ENCODE measurements at places on chromosomes 7 and 10.

GRCh38 chr10:80598084-80598798 lies 60.5 kb downstream of the SH2D4B start:
- no peak for DNase-seq

GRCh38 chr10:79434821-79435251 lies 10.6 kb downstream of the ZCCHC24 start:
- DNase-seq: no peak

DNA sequence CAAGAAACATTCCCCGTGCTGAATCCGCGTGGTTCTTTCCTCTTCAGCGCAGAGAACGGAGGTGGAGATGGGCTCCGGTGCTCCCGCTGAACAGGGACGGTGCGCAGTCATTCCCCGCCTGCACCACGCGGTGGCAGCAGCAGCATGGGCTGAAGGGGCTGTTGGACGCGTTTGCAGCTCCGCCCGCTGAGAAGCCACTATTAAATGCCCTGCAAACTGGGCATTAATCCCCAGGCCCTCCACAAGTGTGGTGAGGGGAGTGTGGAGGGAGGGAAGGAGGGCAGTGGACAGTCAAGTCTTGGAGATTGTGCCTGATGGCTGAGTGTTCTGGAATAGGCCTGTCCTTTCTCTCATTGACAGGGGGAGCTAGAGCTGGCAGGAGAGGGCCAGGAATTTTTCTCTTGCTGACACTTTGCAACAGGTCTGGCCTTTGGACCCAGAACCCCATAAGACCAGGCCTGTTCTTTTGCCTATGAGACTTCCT lies 240.2 kb upstream of the INHBA start:
- no peak for DNase-seq

- DNase-seq: no peak
Measured at GRCh38 chr7:70034999-70035398, 436.7 kb downstream of the AUTS2 start.

DNA sequence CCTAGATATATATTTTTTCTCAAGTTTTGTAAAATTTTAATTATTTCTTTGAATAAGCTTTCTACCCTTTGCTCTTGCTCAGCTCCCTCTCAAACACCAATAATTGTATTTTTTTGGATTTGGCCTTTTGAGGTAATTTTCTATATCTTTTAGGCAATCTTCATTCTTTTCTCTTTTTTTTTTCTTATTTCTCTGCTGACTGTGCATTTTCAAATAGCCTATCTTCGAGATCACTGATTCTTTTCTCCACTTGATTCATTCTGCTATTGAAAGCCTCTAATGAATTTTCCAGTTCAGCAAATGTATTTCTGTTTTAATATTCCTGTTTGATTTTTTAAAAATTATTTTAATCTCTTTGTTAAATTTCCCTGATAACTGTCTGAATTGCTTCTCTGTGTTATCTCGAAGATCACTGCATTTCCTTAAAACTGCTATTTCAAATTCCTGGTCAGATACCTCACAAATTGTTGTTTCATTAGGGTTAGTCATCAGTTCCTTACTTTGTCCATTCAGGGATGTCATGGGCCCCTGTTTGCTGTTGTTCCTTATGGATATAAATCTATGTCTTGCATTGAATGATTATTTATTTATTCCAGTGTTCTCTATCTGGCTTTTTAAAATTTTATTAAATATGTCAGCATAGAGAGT lies 100.1 kb upstream of the UNC5B start:
- no peak for DNase-seq

DNA sequence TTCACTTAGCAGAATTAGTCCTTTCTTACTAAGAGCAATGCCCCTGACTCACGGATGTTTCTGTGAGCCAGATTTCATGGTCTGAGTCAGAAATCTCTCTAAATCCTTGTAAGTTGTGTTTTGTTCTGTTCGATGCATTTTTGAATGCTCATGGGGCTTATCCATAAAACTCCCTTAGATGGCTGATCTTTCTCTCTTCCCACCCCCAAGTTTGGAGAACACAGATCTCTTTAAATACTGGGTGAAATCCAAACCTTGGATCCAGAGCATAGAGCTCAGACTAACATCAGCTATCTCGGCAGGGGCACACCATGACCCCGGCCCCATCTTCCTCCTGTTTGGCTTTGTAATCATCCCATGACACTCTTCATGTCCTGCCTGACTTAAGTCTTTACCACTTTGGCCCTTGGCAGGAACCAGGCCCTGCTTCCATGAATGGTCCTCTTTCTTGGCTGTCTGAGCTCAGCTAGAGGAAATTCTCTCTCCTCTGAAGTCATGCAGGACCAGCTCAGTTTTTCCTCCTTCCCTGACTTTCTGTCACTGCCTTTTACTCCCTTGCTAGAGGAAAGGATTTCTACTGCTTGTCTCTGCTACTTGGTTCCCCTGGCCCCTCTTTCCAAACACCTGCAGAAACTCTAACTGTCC lies 120.4 kb upstream of the RAB11FIP2 start:
- no peak for DNase-seq

DNA sequence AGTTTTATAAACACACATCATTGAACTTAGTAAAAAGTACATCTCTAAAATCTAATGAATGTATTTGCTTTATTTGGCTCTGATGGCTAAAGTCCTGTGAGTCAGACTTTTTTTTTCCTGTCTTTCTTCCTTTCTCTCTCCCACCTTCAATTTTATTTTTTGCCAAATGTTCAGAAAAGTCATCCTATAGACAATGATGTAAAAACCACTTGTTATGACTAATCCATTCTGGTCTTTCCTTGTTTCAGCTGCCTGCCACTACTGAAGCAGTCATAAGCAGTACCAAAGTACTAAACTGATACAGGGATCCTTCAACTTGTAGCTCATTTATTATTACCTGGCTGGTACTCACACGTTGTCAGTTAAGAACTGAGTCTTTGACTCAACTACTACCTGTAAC lies 23.9 kb downstream of the HECTD2 start:
- DNase-seq: no peak

- DNase-seq: no peak
Measured at GRCh38 chr7:108012499-108013430, 9.8 kb upstream of the LAMB1 start.

DNA sequence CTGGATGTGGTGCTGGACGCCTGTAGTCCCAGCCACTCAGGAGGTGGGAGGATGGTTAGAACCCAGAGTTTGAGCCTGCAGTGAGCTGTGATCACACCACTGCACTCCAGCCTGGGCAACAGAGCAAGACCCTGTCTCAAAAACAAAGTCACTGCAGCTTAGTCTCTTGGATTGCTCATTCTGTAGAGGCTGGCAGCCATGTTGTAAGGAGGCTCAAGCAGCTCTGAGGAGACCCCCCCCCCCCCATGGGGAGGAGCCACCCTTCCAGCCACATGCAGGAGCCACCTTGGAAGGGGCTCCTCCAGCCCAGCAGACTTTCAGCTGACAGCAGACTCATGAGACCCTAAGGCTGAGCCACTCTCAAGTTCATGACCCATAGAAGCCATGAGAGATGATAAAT lies 68.4 kb downstream of the FOXL3 start:
- DNase-seq: no peak

DNA sequence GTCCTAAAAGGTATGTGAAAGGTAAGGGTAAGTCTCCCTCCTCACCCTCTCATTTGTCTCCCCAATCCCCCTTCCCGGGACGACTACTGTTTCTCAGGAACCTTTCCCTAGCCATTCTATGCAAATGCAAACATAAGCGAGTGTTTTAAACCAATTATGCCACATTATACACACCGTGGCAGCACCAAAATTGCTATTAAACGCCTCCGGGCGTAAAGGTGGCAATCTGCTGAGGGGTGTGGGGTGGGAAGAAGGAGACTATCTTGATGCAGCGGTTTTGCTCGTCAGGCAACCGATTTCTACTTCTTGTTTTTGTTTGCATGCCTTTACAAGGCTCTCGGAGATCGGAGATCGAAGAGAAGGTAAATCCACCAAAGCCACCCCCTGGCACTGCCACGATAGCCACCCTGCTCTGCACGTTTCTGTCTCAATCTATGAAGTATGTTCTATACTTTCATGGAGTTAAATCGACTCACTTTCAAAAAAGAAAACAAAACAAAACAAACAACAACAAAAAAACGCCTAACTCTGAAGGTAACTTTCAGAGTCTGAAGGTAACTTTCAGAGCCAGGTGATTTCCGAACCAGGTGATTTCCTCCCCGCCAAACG lies 46.0 kb upstream of the CDK1 start:
- DNase-seq: no peak

- no peak for DNase-seq
Measured at GRCh38 chr7:45881280-45881758, 7.0 kb upstream of the IGFBP1 start.

DNA sequence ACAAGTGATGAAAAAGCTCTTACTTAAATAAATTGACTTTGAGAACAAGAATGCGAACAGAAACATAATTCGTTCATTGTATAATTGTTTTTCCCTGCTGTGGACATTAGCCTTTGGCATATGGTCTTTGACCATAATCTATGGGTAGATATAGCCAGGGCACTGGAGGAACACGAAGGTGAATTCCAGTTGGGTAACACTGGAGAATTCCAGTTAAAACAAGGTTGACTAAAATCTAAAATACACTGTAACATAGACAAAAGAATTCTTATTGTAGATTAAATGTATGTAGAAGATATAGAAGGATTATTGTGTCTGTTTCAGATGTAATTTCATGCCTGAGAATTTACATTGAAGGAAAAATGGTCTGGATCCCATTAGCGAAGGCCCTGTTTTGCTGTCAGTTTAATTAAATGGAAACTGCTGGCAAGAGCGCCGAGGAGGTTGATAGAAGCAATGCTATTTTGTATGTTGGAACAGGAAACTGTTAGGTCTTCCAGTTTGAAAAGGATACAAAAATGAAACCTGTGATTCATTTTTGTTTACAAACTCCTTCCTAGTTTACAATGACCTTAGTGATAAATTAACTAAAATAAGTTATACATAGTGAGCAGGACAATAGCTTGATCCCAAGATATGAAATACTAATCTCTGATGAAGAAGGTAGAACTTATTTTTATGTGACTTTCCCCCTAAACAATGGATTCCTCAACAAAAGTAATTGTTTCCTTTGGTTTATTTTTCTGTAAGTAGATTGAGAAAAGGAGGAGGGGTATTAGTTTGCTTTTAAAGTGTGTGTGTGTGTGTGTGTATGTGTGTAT lies 68.9 kb downstream of the ARID5B start:
- no peak for DNase-seq

DNA sequence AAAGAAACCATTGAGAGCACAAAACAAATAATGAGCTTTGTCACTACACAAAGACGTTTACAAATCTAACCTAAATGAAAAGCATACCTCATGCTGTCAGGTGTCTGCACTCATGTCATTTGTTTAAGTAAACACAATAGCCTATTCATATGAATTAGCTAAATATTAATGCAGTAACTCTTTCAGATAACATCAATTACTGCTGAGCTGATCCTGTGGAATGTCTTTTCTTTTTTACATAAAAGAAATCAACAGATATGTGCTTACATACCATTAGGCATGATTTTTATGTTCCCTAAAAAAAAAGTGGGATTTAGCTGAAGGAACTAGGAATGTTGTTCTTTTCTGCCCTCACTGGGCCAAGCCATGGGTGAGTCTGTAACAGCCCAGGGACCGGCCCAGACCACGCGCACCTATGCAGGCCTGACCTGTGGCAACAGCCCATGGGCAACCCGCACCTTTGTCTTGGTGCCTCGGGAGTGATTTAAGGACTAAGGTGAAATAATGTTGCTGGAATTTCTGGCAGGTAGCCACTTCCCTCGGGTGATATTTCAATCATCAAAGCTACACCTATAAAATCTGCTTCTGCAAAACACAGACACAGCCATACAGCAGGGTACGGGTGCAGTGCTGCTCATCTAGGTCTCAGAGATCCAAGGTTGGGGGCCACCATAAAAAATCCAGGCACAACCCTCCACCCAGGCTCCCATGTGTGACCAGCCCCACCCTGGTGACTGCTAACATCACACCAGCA lies 44.6 kb downstream of the FGFR2 start:
- DNase-seq: no peak

- no peak for DNase-seq
Measured at GRCh38 chr7:69176841-69177240, 421.4 kb upstream of the AUTS2 start.

- no peak for DNase-seq
Measured at GRCh38 chr10:23280419-23281043, 64.1 kb downstream of the C10orf67 start.

GRCh38 chr7:30142710-30143109 lies 7.9 kb downstream of the MTURN start:
- no peak for DNase-seq

DNA sequence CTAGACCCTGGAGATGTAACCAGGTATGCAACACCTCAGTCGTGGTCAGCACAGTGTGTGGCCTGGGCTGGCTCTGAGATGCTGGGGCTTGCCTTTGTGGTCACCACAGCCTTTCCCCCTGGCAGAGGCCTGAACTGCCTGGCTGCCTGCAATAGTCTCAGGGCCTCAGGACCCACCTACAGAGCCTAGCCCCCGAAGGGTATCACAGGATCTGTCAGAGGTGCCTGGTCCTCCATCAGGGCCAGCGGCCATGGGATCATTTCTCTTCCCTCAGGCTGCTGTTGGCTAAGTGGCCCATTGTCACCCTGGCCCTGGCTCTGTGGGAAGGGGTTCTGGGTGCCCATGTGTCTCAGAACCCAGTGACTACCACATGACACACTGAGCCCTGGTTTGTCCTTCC lies 141.6 kb downstream of the CYP26A1 start:
- no peak for DNase-seq

- DNase-seq: no peak
Measured at GRCh38 chr10:73398024-73398423, 15.8 kb downstream of the ANXA7 start.

DNA sequence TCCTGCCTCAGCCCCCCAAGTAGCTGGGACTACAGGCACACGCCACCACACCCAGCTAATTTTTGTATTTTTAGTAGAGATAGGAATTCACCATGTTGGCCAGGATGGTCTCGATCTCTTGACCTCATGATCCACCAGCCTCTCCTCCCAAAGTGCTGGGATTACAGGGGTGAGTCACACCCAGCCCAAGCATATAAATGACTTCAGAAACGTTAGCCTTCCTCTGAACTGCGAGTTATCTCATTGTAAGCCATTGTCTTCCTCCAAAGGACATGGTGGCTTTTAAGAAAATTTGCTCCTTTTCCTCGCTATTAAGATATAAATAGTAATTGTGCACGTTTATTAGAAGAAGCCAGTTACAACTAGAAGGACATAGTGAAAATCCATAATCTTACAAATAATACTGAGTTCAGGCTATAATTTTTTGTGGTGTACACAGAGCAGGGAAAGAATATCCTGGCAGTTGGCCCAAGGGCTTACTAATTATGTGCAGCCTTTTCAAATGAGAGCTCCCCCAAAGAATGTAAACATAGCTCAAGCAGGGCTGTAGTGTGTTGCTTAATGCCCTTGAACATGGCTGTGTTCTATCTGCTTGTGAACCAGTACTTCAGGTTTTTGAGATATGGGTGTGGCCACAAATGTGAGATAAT lies 495.8 kb downstream of the PARD3 start:
- DNase-seq: peak; percentile 47

DNA sequence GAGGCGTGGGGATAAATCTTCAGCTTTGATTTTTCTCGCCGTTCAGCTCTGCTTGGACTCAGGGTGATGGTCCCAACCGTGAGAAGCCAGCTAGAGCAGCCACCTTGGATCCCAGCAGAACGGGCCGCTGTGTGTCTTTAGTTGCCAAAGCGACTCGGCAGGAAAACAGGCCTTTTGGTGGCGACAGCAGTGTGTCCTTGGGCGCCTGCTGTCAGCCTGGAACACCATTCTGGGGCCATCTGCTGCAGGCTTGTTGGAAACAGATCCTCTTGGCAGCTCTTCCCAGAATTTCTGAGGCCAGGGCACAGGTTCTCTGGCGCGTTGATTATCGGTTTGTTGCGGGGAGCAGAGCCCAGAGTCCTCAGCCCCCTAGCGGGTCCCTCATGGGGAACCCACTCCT lies 97.6 kb downstream of the CUX1 start:
- DNase-seq: no peak

GRCh38 chr10:129035052-129035827 lies 431.8 kb upstream of the MGMT start:
- no peak for DNase-seq
